ENCODE measurements at places on chromosomes 4 and X.

DNA sequence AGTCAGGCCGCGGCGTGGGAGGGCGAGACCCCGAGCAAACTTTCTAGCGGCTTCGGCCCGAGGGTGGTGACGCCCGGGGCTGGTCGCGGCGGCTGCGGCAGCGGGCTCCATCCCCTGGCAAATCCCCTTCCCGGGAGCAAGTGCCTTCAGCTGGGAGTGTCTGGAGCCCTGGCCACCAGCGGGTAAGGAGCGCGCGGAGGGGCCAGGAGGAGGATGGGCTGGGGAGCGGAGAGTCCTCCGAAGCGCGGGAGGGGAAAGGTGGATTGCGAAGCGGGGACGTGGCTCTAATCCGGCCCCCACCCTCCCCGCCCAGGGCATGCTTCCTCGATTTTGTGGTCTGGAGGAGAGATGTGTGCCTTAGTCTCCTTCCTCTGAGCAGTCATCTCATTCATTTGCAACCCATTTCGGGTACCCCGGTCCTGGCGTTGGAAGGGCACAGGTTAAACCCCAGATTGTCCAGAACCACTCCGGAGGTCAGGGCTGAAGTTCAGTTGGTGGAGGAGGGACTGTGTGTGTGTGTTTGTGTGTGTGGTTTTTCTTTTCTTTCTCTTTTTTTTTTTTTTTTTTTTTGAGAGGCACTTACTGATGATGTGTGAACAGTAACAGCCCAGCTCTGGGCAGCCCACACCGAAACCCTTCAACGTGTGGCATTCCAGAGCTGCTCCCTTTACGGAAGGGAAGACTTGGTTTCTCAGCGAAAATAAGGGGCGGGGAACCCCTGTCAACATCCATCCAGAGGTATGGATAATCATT, 516 bp downstream of the SGMS2 start:
- DNase-seq: no peak

DNA sequence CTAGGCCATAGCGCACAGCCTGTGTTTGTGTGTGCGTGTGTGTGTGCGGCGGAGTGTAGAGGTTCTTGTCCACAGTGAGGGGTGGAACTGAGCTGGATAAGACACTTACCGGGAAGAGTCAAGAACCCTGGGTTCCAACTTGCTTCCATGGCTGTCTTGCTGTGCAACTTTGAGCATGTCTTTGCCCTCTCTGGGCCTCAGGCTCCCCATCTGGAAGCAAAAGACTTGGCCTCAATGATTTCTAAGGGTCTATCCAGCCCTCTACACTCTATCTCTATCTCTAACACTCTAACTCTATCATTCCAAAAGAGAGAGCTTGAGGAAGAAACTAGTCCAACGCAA, 121.3 kb upstream of the PJA1 start:
- no peak for DNase-seq

GRCh38 chrX:115449742-115450141, 111.2 kb upstream of the PLS3 start:
- DNase-seq: no peak

GRCh38 chr4:147017081-147017480, 71.4 kb upstream of the TTC29 start:
- DNase-seq: no peak

GRCh38 chrX:15217161-15217560, 52.7 kb downstream of the ASB9 start:
- no peak for DNase-seq

GRCh38 chr4:8291036-8291682, 21.6 kb downstream of the HTRA3 start:
- DNase-seq: no peak

- no peak for DNase-seq
Observed at GRCh38 chr4:185323606-185324005, 72.1 kb downstream of the LRP2BP start.

DNA sequence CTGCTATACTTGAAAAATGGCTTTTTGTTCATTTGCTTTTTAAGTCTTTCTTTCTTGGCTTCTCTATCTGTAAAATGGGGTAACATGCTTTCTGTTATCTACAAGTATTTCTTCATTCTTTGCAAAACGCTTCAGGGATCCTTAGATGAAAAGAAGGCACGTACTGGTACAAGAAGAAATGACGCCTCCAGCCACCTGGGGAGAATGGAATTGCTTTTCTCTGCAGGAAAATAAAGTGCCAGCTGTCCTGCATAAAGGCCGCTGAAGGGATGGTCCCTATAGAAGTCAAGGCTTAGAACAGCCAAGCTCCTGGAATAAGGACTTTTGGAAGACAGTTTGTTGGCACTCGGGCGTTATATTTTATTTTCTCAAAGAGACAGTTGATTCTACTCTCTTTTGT, 210.8 kb upstream of the RASGEF1B start:
- DNase-seq: no peak

DNA sequence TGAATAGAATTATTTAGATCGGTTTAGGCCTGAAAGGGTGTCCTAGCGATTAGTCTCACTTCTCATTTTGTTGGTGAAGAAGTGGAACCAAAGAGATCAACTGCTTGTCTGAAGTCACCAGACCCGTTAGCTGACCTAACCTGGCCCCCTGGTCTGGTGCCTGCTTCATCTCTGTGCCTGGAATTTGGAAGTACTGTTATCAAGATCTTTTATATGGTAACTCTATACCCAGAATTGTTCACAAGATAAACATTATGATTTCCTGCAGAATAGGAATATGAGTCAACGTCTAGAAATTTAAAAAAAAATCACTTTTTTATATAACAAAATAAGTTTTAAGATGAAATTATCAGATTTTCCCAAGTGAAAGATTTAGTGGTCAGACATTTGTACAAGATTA, 37.2 kb downstream of the LRP2BP start:
- no peak for DNase-seq

DNA sequence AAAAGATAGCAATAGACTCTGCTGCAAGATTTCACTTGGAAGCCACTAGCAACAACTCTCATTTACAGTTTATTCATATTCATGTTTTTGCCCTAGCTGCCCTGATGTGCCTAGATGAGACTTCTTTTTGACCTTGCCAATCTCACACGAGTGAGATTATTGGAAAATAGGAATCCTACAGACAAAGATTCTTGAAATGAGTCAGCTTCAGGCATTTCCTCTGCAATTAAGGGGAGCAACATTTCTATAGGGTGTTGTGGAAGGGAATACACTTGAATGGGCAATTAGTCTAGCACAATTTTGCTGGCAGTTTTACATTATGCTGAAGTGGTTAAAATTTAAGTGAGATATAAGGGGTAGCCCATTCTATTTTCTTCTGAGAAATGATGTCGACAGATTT, 217.0 kb upstream of the FAT4 start:
- DNase-seq: no peak

DNA sequence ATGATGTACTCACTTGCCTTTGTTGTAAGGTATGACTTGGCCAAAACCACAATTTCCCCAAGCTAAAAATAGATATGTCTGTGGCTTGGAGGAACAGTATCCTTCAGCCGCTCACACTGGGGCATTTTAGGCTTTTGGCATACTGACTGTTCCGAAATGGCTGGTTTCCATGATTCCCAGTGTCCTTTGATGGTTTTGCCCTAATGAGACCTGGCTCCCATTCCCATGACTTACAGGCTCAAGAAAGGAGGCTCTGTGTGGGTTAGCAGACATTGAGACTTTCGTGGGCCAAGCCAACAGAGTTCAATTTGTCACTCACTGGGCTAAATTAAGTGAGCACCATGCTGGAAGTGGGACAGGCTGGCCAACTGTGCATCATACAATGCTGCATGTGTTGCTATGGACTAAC, 150.6 kb downstream of the CEP135 start:
- DNase-seq: no peak

GRCh38 chr4:139913398-139913990, 240.5 kb downstream of the MAML3 start:
- DNase-seq: no peak

GRCh38 chrX:151183912-151184565, 7.7 kb downstream of the GPR50 start:
- DNase-seq: no peak

- DNase-seq: no peak
Observed at GRCh38 chr4:21605006-21605405, 343.6 kb downstream of the KCNIP4 start.

GRCh38 chrX:96538104-96538725, 146.4 kb upstream of the DIAPH2 start:
- DNase-seq: no peak

- DNase-seq: no peak
Observed at GRCh38 chr4:111330786-111331185, 707.9 kb upstream of the PITX2 start.

GRCh38 chr4:33714971-33715370, 2529.3 kb downstream of the ARAP2 start:
- no peak for DNase-seq

DNA sequence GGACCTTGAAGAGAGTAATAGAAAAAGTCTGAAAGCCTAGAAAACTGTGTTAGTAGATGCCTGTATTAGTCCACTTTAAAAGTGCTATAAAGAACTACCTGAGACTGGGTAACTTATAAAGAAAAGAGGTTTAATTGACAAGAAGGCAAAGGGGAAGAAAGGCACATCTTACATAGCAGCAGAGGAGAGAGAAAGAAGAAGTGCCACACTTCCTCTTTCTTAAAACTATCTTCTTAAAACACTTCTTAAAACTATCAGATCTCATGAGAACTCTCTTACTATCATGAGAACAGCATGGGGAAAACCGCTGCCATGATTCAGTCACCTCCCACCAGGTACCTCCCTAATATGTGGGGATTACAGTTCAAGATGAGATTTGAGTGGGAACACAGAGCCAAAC, 18.8 kb upstream of the COL25A1 start:
- no peak for DNase-seq

DNA sequence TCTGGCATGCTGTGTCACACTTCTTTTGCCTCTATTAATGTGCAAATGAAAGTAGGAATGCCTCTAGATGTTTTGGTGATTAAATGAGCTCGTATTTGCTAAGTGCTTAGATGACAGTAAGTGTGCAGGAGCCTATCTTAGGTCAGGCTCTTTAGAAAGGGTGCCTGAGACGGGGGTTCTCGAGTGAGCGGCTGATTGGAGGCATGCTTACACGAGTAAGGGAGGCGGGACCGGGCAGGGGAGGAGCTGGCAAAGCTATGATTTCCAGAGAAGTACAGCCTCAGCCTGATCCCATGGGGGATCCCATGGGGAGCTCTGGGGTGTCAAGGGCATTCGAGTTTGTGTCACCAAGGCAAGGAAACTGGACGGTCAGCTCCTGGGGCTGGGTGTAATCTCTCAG, 44.8 kb downstream of the CLDN34 start:
- DNase-seq: no peak

DNA sequence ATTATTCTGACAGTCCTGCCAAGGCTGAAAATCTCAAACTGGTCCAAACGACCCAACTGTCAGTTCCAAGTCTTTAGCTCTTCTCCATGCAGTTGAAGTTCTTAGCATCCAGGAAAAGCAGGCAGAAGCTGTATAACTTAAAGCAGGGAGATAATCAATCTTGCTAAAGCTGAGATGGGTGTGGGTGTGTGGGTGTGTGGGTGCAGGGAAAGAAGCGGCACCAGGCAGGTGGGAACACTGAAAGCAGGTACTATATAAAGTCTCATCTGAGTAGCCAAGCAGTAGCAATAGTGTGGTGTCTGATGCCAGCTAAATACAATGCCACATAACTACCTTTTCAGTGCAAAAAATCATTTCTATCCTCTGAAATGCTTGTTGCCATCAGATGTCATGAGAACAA, 69.7 kb upstream of the EGFL6 start:
- no peak for DNase-seq

DNA sequence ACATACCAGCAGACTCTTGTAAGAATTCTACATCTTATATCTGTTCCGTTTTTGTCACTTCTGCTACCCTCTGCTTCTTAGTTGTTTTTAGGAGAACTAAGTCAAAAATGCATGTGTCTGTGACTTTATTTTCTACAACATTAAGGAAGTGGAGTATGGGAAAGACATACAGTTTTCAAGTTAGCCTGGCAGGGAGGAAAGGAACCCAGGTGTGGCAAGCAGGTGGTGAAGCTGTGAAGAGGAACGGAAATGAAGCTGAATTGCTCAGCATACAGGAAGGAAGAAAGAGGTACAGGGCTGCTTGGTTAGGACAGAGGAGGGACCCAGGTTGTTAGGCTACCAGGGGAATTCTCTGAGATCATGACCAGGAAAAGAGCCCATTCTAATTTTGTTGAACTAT, 9.4 kb downstream of the GPRIN3 start:
- no peak for DNase-seq

DNA sequence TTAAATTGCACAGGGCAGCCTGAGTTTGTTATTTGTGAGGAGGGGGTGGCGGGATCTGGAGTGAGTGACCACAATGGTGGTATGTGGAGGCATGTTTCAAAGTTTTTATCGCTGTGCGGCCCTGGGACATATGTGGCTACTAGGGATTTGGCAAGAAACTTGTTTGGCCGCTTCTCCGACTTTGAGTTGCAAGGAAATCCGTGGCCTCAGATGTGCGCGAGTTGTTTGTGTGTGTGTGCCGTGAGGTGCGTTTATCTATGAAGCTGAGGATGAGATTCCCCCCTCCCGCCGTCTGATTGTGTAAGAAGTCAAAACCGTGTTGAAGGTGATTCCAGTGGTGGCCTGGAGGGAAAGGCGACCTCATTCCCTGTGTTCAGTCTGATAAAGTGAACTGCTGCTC, 1.4 kb downstream of the JADE3 start:
- DNase-seq: no peak

DNA sequence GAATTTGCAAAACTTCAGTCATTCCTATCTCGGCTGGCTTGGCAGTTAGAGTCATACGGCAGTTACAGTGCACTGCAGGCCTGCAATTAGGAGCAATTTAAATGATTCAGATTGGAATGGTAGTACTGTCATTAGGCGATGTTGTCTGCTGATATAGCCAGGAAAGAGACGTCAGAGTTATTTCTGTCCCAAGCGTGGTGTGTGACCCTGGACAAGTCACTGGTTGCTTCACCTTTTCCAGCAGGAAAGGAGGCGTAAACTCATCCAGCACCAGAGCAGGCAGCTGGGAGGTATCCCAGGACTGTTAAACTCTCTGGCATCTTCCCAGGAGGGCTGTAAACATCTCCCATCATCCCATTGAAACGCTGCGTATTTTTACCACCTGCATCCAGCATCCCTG, 836 bp upstream of the LNX1 start:
- DNase-seq: no peak
